Activated naive CD8-positive, alpha-beta T cell treated with anti-CD3 and anti-CD28 coated beads, Interleukin-2, amount 10 ng/mL, durations not matched to agents 7 days and 5 days (primary cell): ENCODE measurements at places on chromosomes 5 and 9. TPM values are rescaled to one million over a fixed set of nuclear protein-coding genes. Genes with fewer than 3 reads are reported as not detected.

The GRM6 gene
- not detected for total RNA-seq

The NIPSNAP3A gene
- 18.3 TPM for total RNA-seq

The OR1L6 gene
- total RNA-seq: not detected

The ANKRD31 gene
- 0.51 TPM for total RNA-seq

The JADE2 gene
- 142 TPM for total RNA-seq

The CCNJL gene
- total RNA-seq: not detected

GRCh38 chr9:105438141-105438806 lies 9.6 kb upstream of the FSD1L start:
- no peak overlapping the region for H3K4me3 ChIP-seq
- peaks cover 2% of the 10 kb centered on the region for H3K36me3 ChIP-seq
- no peak overlapping the region for H3K27ac ChIP-seq
- H3K4me1 ChIP-seq: no peaks in the 10 kb centered on the region

DNA sequence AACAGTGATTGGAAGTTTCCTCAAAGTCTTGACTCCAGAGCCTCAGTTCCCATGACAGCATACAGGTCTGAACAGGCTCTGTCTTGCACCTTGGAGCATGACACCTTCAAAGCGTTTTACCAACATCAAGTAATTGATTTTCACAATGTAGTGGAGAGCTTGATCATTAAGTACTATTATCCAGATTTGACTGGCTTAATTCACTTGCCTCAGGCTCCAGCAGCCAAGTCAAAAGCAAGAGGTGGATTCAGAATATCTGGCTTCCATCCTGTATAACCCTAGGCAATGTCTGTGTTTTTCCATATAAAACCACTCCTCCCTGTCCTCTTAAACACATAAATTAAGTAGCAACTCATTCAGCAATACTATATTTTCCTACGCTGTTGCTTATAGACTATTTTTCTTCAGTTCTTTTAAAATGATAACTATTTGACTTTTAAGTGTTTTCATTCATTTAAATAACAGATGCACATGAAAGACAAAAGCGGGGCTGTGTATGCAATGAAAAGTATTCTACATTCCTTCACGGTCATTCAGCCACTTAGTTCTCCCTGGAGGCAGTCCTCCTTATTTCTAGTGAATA lies 150.8 kb upstream of the RANBP3L start:
- no peaks in the 10 kb centered on the region for H3K4me1 ChIP-seq
- no peak for DNase-seq
- no peak overlapping the region for H3K27ac ChIP-seq
- H3K4me3 ChIP-seq: no peak overlapping the region
- H3K27me3 ChIP-seq: peaks cover 7% of the 10 kb centered on the region
- H3K36me3 ChIP-seq: no peaks in the 10 kb centered on the region

DNA sequence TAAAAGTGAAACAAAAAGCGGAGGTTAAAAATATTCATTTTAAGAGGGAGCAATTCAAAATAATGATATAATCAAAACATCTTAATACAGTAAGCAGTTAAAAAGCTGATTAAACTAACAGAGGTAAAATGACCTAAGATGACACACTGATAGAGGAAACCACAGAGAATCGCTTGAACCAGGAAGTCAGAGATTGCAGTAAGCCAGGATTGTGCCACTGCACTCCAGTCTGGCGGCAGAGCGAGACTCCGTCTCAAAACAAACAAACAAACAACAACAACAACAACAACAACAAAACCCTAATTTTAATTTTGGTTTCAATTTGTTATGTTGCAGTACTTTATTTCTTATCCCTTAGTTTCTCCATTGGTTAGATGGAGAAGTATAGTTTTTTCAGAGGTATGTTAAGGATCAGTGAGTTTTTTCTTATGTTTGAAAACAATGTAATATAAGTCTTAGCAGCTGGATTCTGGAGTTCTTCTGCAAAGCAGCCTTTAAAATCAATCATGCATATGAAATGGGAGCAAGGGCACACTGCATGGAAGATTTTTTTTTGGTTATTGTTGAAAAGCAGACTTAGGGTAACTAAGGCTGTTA lies 58.5 kb downstream of the MLANA start:
- peaks cover 15% of the 10 kb centered on the region for H3K4me1 ChIP-seq
- H3K4me3 ChIP-seq: peak overlapping the region; percentile 21
- no peaks in the 10 kb centered on the region for H3K36me3 ChIP-seq
- no peak for DNase-seq
- H3K27me3 ChIP-seq: no peaks in the 10 kb centered on the region

DNA sequence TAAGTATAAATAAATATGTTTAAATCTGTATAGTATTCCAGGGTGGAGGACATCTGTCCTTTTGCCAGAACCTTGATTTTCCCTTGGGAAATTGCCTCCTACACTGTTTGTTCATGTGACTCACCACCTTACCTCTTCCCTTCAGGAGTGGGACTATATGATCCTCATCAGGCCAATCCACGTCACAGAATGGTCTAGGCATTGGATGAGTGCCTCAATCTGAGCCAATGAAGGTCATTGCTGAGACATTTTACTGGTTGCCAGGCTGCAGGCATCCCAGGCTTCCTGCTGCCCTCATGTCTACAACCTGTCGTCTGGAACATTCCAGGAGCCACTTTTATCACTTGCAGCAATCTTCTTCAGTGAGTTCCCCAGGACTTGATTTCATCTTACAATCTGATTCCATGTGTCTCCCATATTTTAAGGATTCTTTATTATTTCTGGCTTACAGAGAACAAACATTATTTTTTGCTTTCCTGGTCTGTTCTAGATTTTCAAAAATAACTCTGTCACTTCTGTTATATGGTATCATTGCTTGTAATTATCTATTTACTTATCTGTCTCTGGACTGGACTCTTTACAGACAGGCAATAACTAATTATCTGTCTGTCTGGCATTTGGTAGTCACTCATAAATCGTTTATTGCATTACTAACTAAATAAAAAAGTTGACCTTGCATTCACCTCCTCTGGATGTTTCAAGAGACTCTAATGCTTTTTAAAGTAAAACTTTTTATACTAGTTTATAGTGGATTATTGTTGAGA lies 107.3 kb upstream of the APC start:
- H3K4me3 ChIP-seq: no peak overlapping the region
- no peaks in the 10 kb centered on the region for H3K36me3 ChIP-seq
- peaks cover 20% of the 10 kb centered on the region for H3K27me3 ChIP-seq
- no peak overlapping the region for H3K27ac ChIP-seq
- H3K4me1 ChIP-seq: peaks cover 1% of the 10 kb centered on the region

DNA sequence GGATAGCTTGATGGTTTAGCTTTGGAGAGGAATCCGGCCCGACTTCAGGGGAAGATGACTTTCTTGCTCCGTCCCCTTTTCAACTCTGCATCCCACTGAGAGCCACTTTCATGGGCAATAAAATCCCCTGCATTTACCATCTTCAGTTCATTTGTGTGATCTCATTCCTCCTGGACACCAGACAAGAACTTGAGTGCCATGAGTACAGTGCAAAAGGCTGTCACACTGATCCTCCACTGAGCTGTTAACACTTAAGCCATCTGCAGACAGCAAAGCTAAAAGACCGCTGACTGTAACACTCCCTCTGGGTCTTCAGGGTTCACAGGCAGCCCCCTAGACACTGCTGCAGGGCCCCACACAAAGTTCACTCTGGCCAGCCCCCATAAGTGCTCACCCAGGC lies 48.3 kb upstream of the TCERG1 start:
- peaks cover 2% of the 10 kb centered on the region for H3K36me3 ChIP-seq
- no peak for DNase-seq
- no peak overlapping the region for H3K27ac ChIP-seq
- peaks cover 28% of the 10 kb centered on the region for H3K27me3 ChIP-seq
- no peak overlapping the region for H3K4me3 ChIP-seq

DNA sequence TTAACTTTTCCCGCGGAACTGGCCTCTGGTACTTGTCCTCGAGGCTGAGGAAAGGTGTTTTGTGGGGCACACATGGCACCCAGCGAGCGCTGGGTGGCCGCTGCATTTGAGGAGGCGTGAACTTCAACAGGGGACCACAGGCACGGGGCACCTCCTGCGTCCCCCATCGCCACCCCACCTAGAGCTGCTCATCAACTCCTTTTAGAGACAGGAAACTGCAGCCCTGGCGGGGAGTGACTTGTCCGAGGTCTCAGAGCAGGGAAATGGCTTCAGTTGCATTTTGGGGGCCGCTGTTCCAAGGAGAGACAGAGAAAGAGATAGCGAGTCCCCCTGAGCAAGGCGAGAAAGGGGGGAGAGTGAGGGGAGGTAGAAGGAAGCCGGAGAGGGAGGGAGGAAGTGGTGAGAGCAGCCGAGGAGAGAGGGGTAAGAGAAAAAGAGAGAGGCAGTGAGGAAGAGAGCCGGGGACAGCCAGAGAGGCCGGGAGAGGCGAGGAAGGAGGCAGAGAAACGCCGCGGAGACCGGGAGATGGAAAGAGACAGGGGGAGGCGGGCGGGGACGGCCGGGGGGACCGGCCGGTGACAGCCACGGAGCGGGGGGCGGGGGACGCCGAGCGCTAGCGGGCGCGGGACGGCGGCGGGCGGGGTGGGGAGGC lies 12.5 kb upstream of the LHX2 start:
- peaks cover 24% of the 10 kb centered on the region for H3K4me1 ChIP-seq
- peak overlapping the region; percentile 95 for H3K4me3 ChIP-seq
- peaks cover 91% of the 10 kb centered on the region for H3K27me3 ChIP-seq
- peaks cover 3% of the 10 kb centered on the region for H3K36me3 ChIP-seq
- peak overlapping the region; percentile 67 for H3K27ac ChIP-seq
- DNase-seq: no peak

- peaks cover 4% of the 10 kb centered on the region for H3K36me3 ChIP-seq
- H3K4me3 ChIP-seq: no peak overlapping the region
- DNase-seq: no peak
- no peak overlapping the region for H3K27ac ChIP-seq
- H3K27me3 ChIP-seq: peaks cover 2% of the 10 kb centered on the region
Observed at GRCh38 chr9:105316703-105317102, 72.3 kb downstream of the SLC44A1 start.

- H3K4me3 ChIP-seq: no peak overlapping the region
- no peaks in the 10 kb centered on the region for H3K27me3 ChIP-seq
- H3K36me3 ChIP-seq: no peaks in the 10 kb centered on the region
Observed at GRCh38 chr5:158499892-158500418, 599.8 kb downstream of the EBF1 start.

DNA sequence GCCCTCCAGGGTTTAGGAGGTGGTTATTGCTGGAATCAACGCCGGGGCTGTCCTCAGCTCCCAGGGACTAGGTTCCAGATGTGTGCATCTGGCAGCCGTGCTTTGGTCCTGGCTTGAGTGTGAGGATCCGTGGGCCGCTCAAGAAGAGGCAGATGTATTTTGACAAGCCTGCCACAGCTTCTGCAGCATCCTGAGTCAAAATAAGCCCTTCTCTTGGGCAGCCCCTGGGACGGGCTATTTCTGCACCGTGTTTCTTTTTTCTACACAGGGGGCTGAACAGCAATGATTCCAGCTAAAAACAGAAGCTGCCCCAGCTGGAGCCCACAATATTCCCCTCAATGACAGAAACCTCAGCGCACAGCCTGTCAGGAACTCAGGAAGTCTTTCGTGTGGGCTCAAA lies 19.7 kb upstream of the CPLX2 start:
- peaks cover 9% of the 10 kb centered on the region for H3K27me3 ChIP-seq
- no peak overlapping the region for H3K27ac ChIP-seq
- no peak for DNase-seq
- no peaks in the 10 kb centered on the region for H3K36me3 ChIP-seq

DNA sequence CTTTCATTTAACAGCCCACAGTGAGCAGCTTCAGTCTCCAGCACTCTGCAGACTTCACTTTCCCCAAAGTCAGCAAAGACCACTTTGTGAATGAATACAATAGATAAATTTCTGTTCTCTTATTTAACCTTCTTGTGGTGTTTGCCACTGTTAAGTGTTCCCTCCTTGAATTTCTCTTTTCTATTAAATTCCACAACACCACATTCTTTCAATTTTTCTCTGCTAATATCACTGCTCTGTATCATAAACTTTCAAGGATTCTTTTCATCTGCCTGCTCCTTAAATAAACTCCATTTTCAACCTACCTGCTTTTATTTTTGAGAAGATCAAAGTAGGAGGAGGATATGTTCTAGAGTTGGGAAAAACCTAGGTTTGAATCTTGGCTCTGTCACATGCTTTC lies 739.5 kb upstream of the GRAMD2B start:
- no peaks in the 10 kb centered on the region for H3K4me1 ChIP-seq
- no peaks in the 10 kb centered on the region for H3K27me3 ChIP-seq
- H3K27ac ChIP-seq: no peak overlapping the region

- H3K27ac ChIP-seq: no peak overlapping the region
- H3K27me3 ChIP-seq: peaks cover 12% of the 10 kb centered on the region
- DNase-seq: peak; percentile 87
- H3K36me3 ChIP-seq: no peaks in the 10 kb centered on the region
- H3K4me3 ChIP-seq: no peak overlapping the region
- peaks cover 15% of the 10 kb centered on the region for H3K4me1 ChIP-seq
Observed at GRCh38 chr5:151659001-151659754, 27.5 kb downstream of the SPARC start.
